Peyer's patch (tissue), 4 donors: ENCODE measurements at places on chromosomes 4 and X. TPM values are rescaled to one million over a fixed set of nuclear protein-coding genes. Genes with fewer than 3 reads are reported as not detected.

The GC gene
- not detected for total RNA-seq

- no peak for DNase-seq
These were observed 56.3 kb downstream of the MSN start for GRCh38 chrX:65723706-65724105.

The PRPS2 gene
- 32.2 TPM for total RNA-seq

The CLNK gene
- total RNA-seq = not detected

The MAGEC3 gene
- total RNA-seq = not detected

- DNase-seq = no peak
These were observed 5.7 kb downstream of the MAGEE1 start for GRCh38 chrX:76433219-76433618.

The SPANXN3 gene
- not detected for total RNA-seq
